ENCODE measurements at places on chromosomes 16 and 17. TPM values are rescaled to one million over a fixed set of nuclear protein-coding genes. Genes with fewer than 3 reads are reported as not detected.

The OTOP2 gene
- not detected for total RNA-seq

The CES2 gene
- 43.9 TPM for total RNA-seq

The TRPV2 gene
- total RNA-seq: 1.3 TPM

The TXNL4B gene
- total RNA-seq: 16.6 TPM

The PRKCB gene
- total RNA-seq: 0.27 TPM

The CCL8 gene
- total RNA-seq: not detected

The C1QL1 gene
- total RNA-seq: 37.0 TPM

The KRT9 gene
- total RNA-seq: not detected

The KIF2B gene
- total RNA-seq: not detected

The TM4SF5 gene
- 0.44 TPM for total RNA-seq

The CD300E gene
- not detected for total RNA-seq

The PRPSAP2 gene
- total RNA-seq: 66.9 TPM

The RFNG gene
- total RNA-seq: 65.5 TPM

The CCDC200 gene
- total RNA-seq: not detected

The SPNS2 gene
- 1.5 TPM for total RNA-seq

The MYO1D gene
- total RNA-seq: 36.9 TPM

The SDR42E2 gene
- not detected for total RNA-seq

The CHMP6 gene
- 27.8 TPM for total RNA-seq

The CEP112 gene
- 24.5 TPM for total RNA-seq

The C16orf95 gene
- 5.5 TPM for total RNA-seq

The PER1 gene
- total RNA-seq: 37.2 TPM

The HEXIM1 gene
- 33.3 TPM for total RNA-seq

The PRR15L gene
- total RNA-seq: 36.1 TPM

The CTRB2 gene
- total RNA-seq: not detected

The ATXN1L gene
- 28.5 TPM for total RNA-seq

The WNT9B gene
- total RNA-seq: 0.98 TPM

The PHF23 gene
- total RNA-seq: 66.9 TPM

The CDH15 gene
- not detected for total RNA-seq

The AOC2 gene
- 4.3 TPM for total RNA-seq

All from progenitor cell of endocrine pancreas (in vitro differentiated cells).